GM19239 (cell line): ENCODE measurements at places on chromosomes 7 and 10.

DNA sequence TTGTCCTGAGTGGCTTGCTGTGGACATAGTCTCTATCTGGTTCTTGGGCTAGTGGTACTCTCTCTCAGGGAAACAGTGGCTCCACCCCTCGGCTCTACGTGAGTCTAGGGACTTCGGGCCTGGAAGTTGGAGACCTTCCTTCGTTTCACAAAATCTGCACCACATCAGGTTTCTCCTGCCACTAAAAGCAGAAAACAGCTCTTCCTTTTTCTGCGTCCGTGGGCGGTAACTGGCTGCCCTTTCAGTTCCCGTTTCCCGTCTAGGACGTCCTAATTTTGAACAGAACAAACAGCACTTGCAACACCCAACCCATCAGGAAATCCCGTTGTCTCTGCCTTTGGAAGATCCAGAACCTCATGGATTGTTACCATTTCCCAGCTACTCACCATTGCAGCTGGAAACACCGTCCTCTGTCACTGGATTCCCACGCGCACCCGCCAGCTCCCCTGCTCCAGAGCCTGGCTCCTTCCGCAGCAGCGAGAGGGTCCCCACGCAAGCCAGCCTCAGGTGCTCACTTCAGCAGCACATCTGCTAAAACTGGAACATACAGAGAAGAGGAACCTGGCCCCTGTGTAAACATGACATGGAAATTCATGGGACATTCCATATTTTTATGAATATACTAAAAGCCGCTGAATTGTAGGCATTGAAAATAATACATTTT, 311.4 kb upstream of the AKR1E2 start:
- DNase-seq = peak; percentile 10

GRCh38 chr10:58217612-58218011, 50.1 kb downstream of the IPMK start:
- no peak for DNase-seq

DNA sequence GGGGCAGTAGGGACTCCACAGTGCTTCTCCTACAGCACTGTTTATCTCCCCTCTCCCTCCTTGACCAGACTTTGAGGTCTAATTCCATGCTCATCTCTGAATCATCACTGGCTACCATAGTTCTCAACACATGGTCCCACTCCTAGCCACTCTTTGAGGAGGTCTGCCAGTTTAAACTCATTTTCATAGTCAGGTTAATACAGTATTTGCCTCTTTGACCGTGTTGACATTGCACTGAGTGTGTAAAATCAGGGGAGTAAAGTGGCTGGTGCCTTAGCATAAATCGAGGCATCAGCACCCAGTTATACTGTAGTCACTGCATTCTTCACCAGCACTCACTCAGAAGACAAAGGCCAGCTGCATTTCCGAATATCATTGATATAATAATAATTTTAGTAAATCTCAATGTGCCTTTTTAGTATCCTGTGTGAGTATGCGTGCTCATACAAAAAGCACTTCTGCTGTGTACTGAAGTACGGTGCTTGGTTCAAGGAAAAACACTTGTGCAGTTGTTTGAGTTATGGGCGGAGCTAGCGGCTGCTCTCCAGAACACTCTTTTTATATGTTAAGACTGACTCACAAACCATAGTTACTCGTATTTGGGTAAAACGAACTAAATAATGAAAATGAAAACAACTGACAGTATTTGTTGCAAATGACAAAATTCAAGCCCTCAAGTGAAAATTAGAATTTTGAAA, 89.7 kb downstream of the GALNT11 start:
- DNase-seq = no peak

- DNase-seq = no peak
Observed at GRCh38 chr7:25675789-25676474, 447.6 kb upstream of the NPVF start.

GRCh38 chr7:105599551-105599950, 18.3 kb upstream of the EFCAB10 start:
- DNase-seq = no peak

DNA sequence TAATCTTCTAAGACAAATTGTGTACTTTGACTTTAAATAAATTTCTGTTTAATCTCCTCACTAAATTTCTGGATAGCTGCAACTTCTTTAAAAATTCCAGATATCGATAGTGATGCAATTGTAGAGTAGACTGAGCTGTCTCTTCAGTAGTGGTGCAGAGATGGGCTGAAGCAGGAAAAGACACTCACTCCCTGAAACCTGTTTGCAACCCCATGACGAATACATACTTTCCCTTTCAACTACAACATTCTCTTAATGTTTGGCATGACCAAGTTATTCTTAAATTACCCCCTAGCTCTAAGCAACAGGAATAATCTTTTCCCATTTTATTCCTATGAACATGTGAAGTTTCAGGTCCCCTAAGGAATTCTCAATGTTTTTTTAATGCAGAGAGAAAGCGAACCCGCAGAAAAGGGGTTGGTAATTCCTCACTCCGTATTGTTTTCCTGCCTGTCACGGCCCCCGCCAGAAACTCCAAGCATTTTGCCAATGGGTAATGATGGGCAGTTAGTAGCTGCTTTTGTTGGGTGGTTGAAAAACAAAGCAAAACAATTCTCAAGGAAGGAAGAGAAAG, 1.3 kb downstream of the THSD7A start:
- no peak for DNase-seq

- no peak for DNase-seq
Observed at GRCh38 chr10:1399431-1400100, 337.8 kb downstream of the ADARB2 start.

- no peak for DNase-seq
Observed at GRCh38 chr7:26417911-26418413, 126.3 kb downstream of the SNX10 start.

DNA sequence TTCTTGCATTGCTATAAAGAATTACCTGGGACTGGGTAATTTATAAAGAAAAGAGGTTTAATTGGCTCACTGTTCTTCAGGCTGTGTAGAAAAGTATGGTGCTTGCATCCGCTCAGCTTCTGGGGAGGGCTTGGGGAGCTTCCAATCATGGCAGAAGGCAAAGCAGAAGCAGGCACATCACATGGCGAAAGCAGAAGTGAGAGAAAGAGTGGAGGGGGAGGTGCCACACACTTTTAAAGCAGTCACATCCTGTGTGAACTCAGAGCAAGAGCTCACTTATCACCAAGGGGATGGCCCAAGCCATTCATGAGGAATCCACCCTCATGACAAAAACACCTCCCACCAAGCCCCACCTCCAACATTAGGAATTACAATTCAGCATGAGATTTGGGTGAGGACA, 303.5 kb downstream of the OTUD1 start:
- DNase-seq = no peak

DNA sequence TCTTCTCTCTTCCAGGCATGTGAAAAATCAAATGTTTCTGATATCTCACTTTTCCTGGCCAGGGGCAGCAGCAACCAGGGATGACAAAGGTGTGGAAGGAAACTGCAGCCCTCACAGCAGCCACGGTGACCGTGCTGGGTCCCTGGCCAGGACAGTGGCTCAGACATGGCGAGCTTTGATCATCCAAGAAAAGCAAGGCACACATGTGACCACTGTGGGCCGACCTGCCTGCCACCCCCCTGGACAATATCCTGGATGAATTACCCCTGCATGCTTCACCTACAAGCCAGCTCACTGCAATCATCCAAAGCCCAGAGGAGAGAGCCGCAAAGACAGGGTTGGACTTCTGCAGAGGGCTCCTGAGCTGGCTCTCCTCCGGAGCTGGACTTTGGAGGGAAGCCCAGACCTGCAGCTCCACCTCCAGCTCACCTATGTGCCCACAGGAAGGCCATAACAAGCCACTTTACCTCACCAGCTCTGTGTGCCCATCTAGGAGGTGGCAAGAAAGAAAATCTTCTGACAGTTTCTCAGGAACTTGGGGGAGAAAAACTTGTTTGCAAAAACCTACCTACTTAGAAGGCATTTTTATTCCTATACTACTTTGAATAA, 2.7 kb downstream of the CHST15 start:
- no peak for DNase-seq

GRCh38 chr7:121138262-121138933, 149.9 kb downstream of the CPED1 start:
- peak; percentile 14 for DNase-seq

GRCh38 chr7:135386181-135386580, 123.7 kb downstream of the CNOT4 start:
- DNase-seq = no peak

GRCh38 chr7:1727812-1728570, 57.9 kb downstream of the ELFN1 start:
- no peak for DNase-seq

- DNase-seq = no peak
Observed at GRCh38 chr7:42770114-42770513, 141.8 kb downstream of the C7orf25 start.

DNA sequence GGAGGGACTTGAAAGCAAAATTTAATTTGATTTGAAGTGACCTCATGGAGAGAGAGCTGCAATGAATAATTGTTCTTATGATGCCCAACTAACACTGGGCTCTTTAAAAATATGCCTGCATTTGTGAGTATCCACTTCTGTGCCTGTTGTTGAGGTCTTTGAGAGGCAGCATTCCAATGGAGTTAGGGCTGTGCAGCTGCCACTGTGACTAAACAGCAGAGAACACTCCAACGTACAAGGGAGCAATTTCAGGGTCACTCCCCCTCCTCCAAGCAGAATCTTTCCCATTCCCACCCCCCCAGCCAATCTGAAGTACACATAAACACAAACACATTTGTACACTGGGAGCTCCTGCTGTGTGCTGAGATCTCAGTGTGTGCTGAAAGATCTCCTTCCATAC, 28.0 kb upstream of the GSAP start:
- DNase-seq = no peak

DNA sequence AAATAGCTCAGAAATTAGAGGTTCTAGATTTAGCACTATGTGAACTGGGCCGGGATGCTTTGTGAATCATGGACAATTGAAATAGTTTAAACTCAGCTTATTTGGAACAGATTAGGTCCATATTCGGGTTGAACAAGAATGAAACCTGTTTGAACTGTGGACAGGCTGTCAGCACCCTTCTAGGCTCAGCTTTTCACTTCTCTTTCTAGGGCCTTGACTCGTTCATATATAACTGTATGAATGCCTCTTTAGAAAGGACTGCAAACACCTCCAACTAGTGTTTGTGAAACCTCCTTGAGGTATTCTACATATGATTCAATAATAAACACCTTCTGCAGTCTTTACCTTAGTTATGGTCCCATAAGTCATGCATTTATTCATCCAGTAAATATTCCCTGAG, 115.6 kb downstream of the REEP3 start:
- no peak for DNase-seq

DNA sequence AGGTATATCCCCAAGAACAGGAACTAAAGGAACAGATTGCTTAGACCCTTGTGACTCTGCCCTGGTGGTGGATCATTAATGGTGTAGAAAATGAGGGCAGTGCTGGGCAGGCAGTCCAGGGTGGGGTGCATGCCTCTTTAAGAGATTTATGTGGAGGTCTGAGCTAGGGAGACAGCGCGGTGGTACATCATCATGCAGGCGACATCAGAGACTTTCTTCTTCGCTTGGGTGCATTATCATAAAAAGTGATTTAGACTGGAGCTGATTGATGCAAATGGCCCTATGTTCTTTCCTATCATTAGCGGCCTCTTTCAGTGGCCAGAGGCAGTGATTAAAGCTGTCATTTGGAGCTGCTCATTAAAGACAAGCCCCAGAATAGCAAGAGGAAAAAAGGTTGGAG, 519.1 kb upstream of the GALNT17 start:
- no peak for DNase-seq

DNA sequence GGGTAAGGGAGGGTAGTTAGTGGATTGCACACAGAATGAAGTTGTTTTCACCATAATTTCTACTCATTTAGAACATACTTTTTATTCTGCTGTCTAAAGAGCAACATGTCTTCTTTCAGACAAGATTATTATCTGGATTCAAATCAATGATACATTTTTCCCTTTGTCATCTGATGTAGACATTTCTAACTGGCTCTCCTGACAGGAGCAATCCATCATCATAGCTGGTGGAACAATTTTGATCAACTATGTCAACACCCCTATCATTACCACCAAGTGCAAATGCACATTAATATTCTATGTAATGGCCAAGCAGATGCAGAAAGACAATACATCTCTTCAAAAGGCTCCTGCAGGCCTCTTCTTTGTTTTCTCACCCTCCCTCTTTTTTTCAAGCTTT, 672.9 kb upstream of the LRRTM3 start:
- DNase-seq = no peak

DNA sequence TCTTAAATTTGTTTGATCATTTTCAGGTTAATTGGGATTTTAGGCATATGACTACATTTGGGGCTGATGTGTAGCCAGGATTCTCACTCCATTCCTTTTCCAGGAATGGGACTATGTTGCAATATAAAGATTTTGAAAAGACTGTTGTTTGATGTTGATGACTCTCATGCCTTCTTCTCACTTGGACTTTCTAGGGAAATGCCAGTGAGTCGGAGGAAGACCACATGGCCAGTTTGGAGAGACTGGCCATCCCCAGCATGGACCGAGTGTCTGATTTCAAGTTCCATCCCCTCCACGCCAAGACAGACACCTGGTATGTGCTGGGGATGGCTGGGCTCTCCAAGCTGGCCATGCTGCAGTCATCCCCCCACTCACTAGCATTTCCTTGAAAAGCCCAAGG, 5.5 kb downstream of the IGFBP3 start:
- DNase-seq = no peak

GRCh38 chr10:62582101-62582705, 208.0 kb downstream of the ZNF365 start:
- DNase-seq = no peak

- no peak for DNase-seq
Observed at GRCh38 chr10:60769406-60769805, 8.9 kb upstream of the CDK1 start.

DNA sequence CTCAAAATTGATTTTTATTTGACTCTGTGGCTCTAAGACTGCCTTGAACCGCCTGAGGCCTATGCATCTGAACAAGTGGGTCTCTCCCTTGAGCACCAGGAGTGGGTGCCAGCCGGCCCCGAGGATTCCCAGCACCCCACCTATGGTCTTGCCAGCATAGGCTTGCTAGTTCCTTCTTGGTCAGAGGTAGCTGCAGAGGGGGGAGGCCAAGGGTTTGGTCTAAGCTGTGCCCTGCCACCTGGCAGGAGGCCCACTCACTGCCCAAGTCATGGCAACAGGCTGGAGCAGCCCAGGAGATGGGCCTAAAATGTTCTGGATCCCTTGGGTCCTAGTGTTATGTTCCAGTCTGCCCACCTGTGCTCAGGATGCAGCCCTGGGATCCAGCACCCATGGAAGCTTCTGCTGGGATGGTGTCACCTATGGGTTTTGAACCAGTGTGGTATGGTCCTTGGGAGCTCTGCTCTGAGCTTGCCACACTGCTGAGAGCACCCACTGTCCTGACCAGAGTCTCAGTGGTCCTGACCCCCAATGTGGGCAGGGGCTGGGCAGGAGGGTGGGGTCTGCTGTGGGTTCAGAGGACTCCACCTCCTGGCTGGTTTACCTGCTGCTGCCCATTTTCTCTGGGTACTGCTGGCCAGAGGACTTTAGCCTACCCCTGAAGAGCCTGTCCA, 12.6 kb downstream of the YKT6 start:
- no peak for DNase-seq

- no peak for DNase-seq
Observed at GRCh38 chr7:20316706-20317105, 14.0 kb upstream of the ITGB8 start.
